Pons (tissue), 1 donor: ENCODE measurements at places on chromosomes 3 and 15.

GRCh38 chr3:101689286-101689685, 2.8 kb upstream of the RPL24 start:
- no peak for DNase-seq

DNA sequence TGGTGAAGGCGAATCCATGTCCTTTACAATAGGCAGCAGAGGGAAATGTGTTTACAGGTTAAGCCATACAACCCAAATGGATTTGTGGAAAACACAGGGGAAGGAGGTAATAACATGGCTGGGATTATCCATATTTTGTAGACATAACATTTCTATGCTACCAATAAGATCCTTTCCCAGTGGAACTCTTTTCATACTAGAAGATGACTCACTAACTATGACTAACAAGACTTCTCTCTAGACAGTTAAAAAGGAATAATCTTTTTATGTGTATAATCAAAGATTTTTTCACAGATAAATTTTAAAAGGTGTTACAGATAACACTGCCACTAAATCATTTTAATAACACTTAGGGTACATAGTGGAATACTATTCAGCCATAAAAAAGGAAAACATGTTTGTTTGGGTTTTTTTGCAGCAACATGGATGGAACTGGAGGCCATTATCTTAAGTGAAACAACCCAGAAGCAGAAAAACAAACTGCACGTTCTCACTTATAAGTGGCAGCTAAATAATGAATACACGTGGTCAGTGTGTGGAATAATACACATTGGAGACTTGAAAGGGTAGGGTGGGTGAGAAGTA, 39.6 kb downstream of the VPS13C start:
- no peak for DNase-seq

DNA sequence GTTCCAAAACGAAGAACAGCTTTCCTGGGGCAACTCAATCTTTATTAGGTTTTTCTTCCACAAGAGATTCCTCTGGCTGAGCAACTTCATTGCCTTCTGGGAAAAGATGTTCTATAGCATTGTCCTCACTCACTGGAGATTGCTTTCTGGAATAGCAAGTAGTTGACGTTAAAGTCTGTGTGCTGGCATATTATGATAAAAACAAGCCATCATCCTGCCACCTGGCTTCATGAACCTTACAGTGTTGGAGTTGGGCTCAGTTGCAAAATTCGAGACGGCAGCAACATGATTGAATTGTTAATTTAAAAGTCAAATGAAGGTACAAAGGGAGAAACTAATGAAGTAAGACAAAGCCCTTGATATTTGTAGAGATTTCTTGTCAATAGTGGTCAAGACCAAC, 140.5 kb upstream of the PEX5L start:
- no peak for DNase-seq

GRCh38 chr3:109707617-109708016, 370.3 kb upstream of the DPPA4 start:
- DNase-seq: no peak

DNA sequence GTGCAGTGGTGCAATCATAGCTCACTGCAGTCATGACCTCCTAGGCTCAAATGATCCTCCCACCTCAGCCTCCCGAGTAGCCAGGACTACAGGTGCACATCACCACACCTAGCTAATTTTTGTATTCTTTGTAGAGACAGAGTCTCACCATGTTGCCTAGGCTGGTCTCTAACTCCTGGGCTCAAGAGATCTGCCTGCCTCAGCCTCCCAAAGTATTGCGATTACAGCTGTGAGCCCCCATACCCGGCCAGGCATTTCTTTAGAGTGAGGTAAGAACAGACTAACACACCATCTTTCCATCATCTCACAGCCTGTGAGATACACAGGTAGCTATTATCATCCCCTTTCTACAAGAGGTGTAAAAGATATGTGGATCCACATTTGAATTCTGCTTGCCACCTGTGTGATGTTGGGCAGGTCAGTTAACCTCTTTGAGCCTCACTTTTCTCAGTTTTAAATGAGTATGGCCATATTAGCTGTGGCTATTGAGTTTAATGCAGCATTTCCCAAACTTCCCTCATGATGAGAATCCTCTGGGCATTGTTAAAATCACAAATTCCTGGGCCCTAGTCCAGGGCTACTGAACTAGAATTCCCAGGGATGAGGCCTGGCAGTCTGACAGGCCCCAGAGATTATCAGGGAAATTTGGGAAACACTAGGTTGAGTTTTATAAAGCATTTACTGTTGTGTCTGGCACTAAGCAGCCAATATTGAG, 46.0 kb downstream of the ANP32A start:
- no peak for DNase-seq
